ENCODE measurements at places on chromosomes 16 and 17.
A peak's percentile ranks its signal among the peaks of the same experiment; 100 is the strongest.

DNA sequence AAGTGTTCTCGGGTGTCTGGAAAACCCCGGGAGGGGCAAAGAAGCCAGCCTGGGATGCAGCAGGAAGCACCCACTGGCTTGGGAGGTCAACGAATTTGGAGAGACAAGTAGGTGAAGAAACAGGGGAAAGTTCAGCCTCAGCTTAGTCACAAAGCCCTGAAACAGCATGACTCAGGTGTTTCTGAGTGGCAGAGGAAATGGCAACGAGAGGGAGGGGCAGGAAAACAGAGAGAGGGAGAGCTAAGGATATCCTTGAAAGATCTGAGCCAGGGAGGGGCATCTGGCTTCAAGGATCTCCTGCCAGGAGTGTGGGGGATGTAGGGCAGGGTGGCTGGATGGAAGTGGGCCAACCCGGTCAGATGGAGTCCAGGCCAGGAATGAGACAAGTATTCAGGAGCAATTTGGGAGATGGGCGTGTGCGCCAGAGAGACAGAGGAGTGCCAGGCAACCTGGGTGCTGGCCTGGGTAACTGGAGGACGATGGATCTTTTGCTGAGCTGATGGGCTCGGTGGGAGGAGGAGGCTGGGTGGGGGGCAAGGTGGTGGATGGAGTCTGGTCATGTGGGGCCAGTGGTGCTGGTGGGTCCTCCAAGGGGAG, 27.2 kb downstream of the ABCC3 start:
- no peak overlapping the region for H3K4me3 ChIP-seq
- H3K36me3 ChIP-seq = no peaks in the 10 kb centered on the region
- H3K27ac ChIP-seq = peak overlapping the region; percentile 70
- peak; percentile 23 for DNase-seq

DNA sequence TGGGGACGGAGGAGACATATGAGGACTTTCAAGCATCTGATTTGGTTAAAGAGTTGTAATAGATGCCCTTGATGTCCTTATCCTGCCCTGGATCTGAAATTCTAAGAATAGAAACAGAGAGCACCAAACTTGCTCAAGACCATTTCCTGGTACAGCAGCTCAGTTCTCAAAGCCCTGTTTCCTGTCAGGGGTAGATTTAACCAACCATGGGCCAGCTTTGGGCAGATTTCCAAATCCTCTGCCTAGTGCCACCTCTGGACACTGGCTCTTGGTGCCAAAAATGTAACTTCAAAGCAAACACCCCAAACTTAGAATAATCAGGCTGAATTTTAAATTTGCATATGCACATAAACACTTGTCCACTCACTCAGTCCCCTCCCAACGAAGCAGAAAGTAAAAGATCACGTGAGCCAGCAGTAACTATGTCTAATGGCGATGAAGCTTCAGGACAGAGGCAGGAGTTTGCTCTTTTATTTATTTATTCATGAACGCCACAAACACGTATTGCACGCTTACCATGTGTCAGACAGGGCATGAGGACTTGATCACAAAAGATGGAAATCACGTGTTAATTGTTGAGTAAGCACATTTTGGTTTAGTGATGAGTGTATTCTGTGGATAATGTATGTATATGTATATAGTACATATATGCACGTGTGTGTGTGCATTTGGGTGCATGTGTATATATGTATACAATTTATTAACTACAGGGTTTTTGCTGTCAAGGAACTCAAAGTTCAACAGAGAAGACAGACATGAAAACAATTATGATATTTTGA, 23.1 kb upstream of the SDK2 start:
- peaks cover 24% of the 10 kb centered on the region for H3K4me1 ChIP-seq
- H3K36me3 ChIP-seq = peaks cover 1% of the 10 kb centered on the region
- no peak for DNase-seq
- peak overlapping the region; percentile 64 for H3K27ac ChIP-seq

- no peak overlapping the region for H3K4me3 ChIP-seq
- no peaks in the 10 kb centered on the region for H3K36me3 ChIP-seq
- no peak for DNase-seq
- peaks cover 9% of the 10 kb centered on the region for H3K4me1 ChIP-seq
Observed at GRCh38 chr17:62791235-62791734, 16.8 kb downstream of the MARCHF10 start.

GRCh38 chr16:25141648-25142047, 30.1 kb downstream of the LCMT1 start:
- H3K4me3 ChIP-seq = no peak overlapping the region
- no peaks in the 10 kb centered on the region for H3K27me3 ChIP-seq
- peaks cover 18% of the 10 kb centered on the region for H3K36me3 ChIP-seq
- H3K4me1 ChIP-seq = no peaks in the 10 kb centered on the region
- H3K27ac ChIP-seq = no peak overlapping the region

GRCh38 chr16:57694231-57694724, 328 bp upstream of the DRC7 start:
- no peak overlapping the region for H3K27ac ChIP-seq
- no peaks in the 10 kb centered on the region for H3K27me3 ChIP-seq
- H3K4me1 ChIP-seq = peaks cover 29% of the 10 kb centered on the region

GRCh38 chr17:38451030-38451839, 23.0 kb downstream of the ARHGAP23 start:
- no peaks in the 10 kb centered on the region for H3K4me1 ChIP-seq
- H3K27me3 ChIP-seq = peaks cover 36% of the 10 kb centered on the region
- H3K27ac ChIP-seq = no peak overlapping the region
- H3K4me3 ChIP-seq = no peak overlapping the region
- H3K36me3 ChIP-seq = no peaks in the 10 kb centered on the region

GRCh38 chr17:9553181-9553580, 22.4 kb downstream of the STX8 start:
- no peaks in the 10 kb centered on the region for H3K27me3 ChIP-seq
- H3K36me3 ChIP-seq = no peaks in the 10 kb centered on the region
- no peaks in the 10 kb centered on the region for H3K4me1 ChIP-seq
- no peak for DNase-seq

DNA sequence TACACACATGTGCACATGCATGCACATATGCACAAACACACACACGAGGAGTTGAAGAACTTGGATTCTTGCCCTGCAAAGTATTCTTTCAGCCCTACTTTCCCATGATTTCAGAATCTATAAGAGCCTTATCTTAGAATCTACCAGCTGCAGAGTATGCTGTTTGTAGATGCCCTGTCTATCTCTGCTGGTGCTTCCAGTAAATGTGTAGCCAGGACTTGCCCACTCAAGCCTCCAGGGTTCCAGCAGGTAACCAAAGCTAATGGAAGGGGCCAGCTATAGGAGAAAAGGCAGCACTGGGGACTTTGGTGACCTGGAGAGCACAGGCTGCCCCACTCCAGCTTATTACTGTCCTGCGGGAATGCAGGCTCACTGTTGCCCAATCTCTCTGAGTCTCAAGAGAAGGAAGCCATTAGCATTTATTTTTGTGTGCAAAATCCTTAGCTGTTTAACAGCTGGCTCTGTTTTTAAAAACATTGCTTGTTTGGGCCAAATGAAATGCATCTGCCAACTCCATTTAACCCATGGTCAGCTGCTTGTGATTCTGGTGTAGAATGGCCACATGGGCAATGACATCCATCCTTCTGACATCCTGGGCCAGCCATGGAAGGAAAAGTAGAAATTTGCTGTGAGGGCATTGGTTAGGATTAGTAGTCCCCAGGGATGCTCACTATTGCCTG, 28.6 kb upstream of the XYLT1 start:
- H3K4me1 ChIP-seq = no peaks in the 10 kb centered on the region
- no peak overlapping the region for H3K27ac ChIP-seq
- H3K27me3 ChIP-seq = peaks cover 13% of the 10 kb centered on the region
- H3K4me3 ChIP-seq = no peak overlapping the region

- H3K27ac ChIP-seq = no peak overlapping the region
- no peak overlapping the region for H3K4me3 ChIP-seq
- peak; percentile 51 for DNase-seq
- H3K27me3 ChIP-seq = peaks cover 8% of the 10 kb centered on the region
- H3K4me1 ChIP-seq = peaks cover 8% of the 10 kb centered on the region
- no peaks in the 10 kb centered on the region for H3K36me3 ChIP-seq
Observed at GRCh38 chr17:76816590-76817135, 51.5 kb upstream of the MGAT5B start.

DNA sequence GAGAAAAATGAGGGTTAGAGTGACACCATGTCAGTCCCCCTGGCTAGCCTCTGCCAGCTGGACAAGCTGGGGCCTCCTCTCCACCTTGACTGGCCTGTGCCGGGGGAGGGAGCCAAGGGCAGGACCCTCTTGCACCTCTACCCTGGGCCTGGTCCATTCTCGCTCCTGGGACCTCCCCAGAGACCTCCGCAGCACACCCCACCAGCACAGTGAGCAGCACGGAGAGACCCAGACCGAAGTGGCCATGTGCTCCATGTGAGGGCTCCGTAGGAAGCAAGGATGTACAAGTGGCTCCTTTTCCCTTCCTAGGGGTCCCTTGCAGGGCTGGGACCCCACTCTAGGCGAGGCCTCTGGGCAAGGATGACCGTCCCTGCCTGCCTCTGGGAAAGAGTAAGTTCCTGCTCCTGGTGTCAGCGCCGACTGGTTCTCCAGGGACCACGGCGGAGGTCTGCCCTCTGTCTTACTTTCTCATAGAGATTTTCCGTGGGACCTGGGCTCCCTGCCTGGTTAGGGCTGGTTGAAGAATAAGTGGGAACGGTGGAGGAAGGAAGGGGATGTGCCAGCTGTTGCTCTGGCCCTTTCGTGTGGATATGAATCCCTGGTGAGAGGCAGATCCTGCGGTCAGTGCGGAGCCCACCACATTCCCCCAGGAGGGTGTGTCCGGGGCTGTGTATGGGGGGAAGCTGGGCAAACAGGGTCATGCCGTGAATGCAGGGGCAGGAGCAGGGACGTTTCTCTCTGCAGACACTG, 124.2 kb downstream of the METRNL start:
- H3K27ac ChIP-seq = no peak overlapping the region
- H3K36me3 ChIP-seq = peaks cover 2% of the 10 kb centered on the region
- H3K4me1 ChIP-seq = peaks cover 42% of the 10 kb centered on the region
- DNase-seq = peak; percentile 0
- H3K4me3 ChIP-seq = no peak overlapping the region
- H3K27me3 ChIP-seq = no peaks in the 10 kb centered on the region

GRCh38 chr16:64182985-64183384, 938.9 kb downstream of the CDH11 start:
- no peak overlapping the region for H3K4me3 ChIP-seq
- no peaks in the 10 kb centered on the region for H3K27me3 ChIP-seq
- H3K27ac ChIP-seq = no peak overlapping the region
- DNase-seq = no peak
- no peaks in the 10 kb centered on the region for H3K36me3 ChIP-seq

GRCh38 chr17:80693511-80693910, 148.9 kb downstream of the RPTOR start:
- H3K4me1 ChIP-seq = peaks cover 64% of the 10 kb centered on the region
- H3K4me3 ChIP-seq = no peak overlapping the region
- no peaks in the 10 kb centered on the region for H3K27me3 ChIP-seq
- no peak for DNase-seq

- H3K27ac ChIP-seq = no peak overlapping the region
- H3K4me3 ChIP-seq = no peak overlapping the region
- H3K27me3 ChIP-seq = no peaks in the 10 kb centered on the region
- DNase-seq = no peak
- H3K4me1 ChIP-seq = no peaks in the 10 kb centered on the region
Observed at GRCh38 chr16:77511053-77511452, 76.2 kb upstream of the ADAMTS18 start.

- H3K4me3 ChIP-seq = peak overlapping the region; percentile 89
- DNase-seq = peak; percentile 87
- peak overlapping the region; percentile 98 for H3K27ac ChIP-seq
- no peaks in the 10 kb centered on the region for H3K27me3 ChIP-seq
- H3K36me3 ChIP-seq = peaks cover 4% of the 10 kb centered on the region
Observed at GRCh38 chr17:82297280-82297713, 20.1 kb downstream of the CD7 start.

GRCh38 chr16:65662256-65662655, 540.4 kb upstream of the CDH11 start:
- DNase-seq = no peak
- H3K4me3 ChIP-seq = no peak overlapping the region
- H3K4me1 ChIP-seq = no peaks in the 10 kb centered on the region
- H3K36me3 ChIP-seq = no peaks in the 10 kb centered on the region

GRCh38 chr16:14199624-14200023, 128.5 kb downstream of the MRTFB start:
- no peak overlapping the region for H3K27ac ChIP-seq
- no peak overlapping the region for H3K4me3 ChIP-seq
- no peaks in the 10 kb centered on the region for H3K27me3 ChIP-seq
- peaks cover 29% of the 10 kb centered on the region for H3K4me1 ChIP-seq
- H3K36me3 ChIP-seq = no peaks in the 10 kb centered on the region

DNA sequence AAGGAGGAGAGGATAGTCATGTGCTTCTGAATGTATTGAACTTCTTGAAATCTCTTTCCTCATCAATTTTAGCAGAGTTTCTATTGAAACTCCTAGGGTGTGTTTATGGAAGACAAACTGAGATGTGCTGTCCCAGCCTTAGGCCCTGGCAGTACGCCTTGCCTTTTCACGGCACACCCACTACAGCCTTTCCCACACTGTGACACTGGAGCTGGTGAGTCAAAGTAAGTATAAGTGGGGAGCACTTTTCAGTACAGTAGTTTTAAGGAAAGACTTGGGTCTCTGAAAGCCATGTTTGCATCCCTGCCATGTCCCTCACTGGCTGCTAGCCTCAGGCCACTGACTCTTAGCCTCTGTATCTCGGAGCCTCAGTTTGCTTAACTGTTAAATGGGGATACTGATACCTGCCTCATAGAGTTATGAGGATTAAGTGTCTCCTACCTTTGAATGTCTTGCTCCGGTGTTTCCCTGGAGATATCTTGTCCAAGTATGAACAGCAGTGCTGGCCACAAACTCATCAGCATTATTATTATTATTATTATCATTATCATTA, 144.7 kb upstream of the CRHR1 start:
- H3K36me3 ChIP-seq = peaks cover 15% of the 10 kb centered on the region
- no peak overlapping the region for H3K4me3 ChIP-seq
- no peak for DNase-seq
- H3K4me1 ChIP-seq = peaks cover 5% of the 10 kb centered on the region
- H3K27ac ChIP-seq = no peak overlapping the region

DNA sequence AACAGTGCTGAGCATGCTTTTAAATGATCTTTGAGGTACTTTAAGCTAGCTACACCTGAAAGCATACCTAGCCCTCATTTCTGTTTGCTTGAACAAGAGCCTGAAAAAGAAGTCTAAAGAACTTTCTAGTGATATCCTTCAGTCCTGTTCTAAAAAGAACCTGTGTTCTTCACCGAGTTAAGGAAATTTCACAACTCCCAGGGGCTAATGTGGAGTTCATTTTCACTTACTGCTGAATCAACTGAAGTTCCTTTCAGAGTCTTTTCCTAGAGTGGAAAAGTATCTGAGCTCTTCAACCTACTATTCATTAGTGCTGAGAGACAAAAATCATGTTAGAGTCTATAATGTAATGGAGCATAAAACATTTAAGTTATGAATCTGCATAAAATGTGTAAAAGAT, 66.9 kb downstream of the CHD9 start:
- no peak for DNase-seq
- no peak overlapping the region for H3K27ac ChIP-seq
- H3K27me3 ChIP-seq = peaks cover 3% of the 10 kb centered on the region

DNA sequence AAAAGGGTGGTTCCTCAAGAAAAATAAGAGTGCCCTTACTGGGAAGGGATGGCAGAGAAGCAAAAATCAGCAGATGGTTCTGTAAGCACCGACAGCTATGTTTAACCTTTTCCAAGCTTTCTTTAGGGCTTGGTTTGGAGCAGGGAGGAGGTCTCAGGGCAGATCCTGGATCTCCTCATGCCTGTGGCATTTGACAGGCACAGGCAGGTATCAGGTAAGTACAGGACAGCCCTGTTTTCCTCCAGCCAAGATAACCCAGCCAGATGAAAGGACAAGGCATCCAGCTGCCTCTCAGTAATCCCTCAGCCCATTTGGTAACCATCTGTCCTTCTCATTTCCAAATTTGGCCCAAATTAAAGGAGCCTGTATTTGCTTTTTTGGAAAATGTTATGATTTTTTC, 141.5 kb downstream of the TOX3 start:
- no peak overlapping the region for H3K4me3 ChIP-seq
- H3K36me3 ChIP-seq = no peaks in the 10 kb centered on the region
- H3K27ac ChIP-seq = no peak overlapping the region
